ENCODE measurements at places on chromosomes 13 and 19.

DNA sequence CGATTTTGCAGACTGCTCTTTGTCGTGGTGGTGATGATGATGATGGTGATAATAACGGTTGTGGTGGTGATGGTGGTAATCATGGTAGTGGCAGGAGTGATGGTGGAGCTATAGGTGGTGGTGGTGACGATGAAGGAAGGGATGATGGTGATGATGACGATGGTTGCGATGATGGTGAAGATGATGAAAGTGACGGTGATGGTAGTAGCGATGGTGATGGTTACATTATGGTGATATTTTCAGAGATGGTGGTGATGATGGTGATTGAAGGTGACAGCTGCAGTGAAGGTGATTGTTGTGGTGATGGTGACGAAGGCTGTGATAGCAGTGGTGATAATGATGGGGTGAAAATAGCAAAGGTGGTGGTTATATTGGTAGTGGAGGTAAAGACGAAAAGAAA lies 2.1 kb upstream of the ADGRE3 start:
- no peak overlapping the region for H3K4me3 ChIP-seq
- H3K36me3 ChIP-seq = no peaks in the 10 kb centered on the region
- DNase-seq = no peak
- no peaks in the 10 kb centered on the region for H3K4me1 ChIP-seq

GRCh38 chr13:73401769-73402168 lies 343.0 kb downstream of the KLF5 start:
- no peaks in the 10 kb centered on the region for H3K36me3 ChIP-seq
- no peak overlapping the region for H3K27ac ChIP-seq
- H3K4me1 ChIP-seq = peaks cover 4% of the 10 kb centered on the region
- no peak for DNase-seq

DNA sequence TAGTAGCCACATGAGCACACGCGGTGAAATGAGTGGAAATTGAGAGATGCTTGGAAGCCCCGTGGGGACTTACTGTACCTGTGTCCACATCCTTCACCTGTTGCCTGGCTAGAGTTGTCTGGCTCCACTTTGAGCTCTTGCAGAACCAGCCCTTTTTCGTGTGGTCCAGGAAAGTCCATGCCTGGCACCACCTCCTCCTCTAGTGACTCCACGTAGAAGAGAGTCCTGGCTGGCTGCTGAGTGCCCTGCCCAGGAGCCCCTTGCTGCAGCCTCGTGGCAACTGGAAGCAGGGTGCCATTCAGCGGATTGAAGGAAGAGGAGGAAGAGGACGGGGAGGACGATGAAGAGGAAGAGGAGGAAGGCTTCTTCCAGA lies 515 bp upstream of the ATXN8OS start:
- no peaks in the 10 kb centered on the region for H3K36me3 ChIP-seq
- H3K4me3 ChIP-seq = no peak overlapping the region
- H3K4me1 ChIP-seq = no peaks in the 10 kb centered on the region
- H3K27ac ChIP-seq = no peak overlapping the region
- DNase-seq = no peak

DNA sequence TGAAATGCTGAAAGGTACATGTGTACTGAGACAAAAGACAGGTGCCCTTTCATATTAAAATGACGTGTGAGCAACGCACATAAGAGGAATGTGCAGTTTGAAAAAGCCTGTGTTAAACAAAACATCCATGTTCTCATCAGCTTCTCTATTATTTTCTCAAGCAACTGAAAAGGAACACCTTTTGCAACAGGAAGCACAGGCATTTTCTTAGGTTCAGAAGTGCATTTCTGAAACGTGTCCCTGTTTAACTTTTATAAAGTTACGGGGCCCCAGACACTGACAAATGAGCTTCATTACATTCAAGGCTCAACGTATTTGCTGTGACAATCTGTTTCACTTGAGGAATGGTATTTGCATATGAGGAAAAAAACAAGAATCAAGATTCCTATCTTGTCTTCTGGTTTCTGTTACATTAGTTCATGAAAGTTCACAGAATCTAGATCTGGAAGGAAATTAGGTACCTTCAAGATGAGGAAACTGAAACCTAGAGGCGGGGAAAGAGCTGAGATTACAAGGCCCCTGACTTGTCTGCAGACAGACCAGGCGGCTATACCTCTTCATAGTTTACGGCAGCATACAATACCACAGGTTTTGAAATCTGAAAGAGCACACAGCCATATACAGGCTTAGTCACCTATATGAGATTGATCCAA lies 431.7 kb downstream of the KLF12 start:
- H3K4me3 ChIP-seq = no peak overlapping the region
- peaks cover 3% of the 10 kb centered on the region for H3K4me1 ChIP-seq
- no peaks in the 10 kb centered on the region for H3K36me3 ChIP-seq
- DNase-seq = no peak
- no peaks in the 10 kb centered on the region for H3K27me3 ChIP-seq
- H3K27ac ChIP-seq = peak overlapping the region; percentile 3

DNA sequence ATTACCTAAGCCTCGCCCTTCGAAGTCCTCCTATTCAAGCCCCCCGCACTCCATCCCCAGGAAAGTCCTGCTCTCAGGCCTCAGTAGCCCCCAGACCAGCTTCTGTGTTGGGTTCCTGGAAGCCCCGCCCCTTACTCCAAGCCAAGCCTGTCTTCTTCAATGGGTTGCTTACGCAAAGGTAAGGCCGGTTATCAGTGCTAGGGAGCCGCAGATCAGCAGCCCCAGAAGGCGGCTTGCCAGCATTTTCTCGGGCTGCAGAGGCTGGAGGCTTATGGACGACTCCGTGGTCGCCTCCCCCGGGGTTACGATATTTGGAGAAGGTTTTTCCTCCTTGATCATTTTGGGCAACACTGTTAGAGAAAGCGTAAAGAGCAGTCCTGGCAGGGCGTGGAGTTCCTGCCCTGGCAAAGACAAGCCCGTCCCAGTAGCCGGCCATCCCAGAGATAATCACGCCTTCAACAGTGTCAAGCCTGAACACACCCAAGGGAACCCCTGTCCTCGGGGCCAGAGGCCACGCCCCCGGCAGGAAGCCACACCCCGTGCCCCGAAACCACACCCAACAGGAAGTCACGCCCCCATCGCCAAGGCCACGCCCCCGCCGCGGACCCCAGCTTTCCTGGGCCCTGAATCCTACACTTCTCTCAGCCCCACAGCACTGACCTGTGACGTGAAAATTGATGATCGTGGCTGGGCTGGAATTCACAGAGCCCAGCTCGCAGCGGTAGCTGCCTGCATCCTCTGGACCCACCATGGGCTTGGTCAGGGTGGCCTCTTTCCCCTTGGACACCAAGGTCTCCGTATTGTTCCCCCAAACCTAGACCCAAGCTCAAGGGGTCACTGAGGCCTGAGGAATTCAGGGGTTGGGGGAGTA lies 954 bp upstream of the RASIP1 start:
- no peak overlapping the region for H3K27ac ChIP-seq
- no peaks in the 10 kb centered on the region for H3K27me3 ChIP-seq

GRCh38 chr19:38155453-38155852 lies 68.6 kb downstream of the DPF1 start:
- no peak overlapping the region for H3K27ac ChIP-seq
- DNase-seq = peak; percentile 38
- no peaks in the 10 kb centered on the region for H3K36me3 ChIP-seq
- H3K4me3 ChIP-seq = no peak overlapping the region
- H3K27me3 ChIP-seq = no peaks in the 10 kb centered on the region

DNA sequence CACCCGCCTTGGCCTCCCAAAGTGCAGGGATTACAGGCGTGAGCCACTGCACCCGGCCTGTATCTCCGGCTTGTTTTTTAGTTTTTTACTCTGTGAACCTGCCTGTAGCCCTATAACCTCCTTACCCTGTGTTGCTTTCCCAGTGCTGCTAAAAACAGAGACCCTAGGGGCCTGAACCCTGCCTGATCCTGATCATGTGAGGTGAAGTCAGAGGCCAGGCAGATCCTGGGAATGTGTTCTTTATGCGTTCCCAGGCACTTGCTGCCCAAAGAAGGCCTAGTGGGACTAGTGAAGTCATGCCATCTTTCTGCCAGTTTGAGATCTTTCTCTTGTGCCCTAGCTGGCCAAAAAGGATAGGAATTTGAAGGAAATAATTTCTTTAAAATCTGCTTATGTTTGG lies 4.6 kb downstream of the UBA2 start:
- H3K4me1 ChIP-seq = peaks cover 15% of the 10 kb centered on the region
- no peak overlapping the region for H3K27ac ChIP-seq
- no peaks in the 10 kb centered on the region for H3K27me3 ChIP-seq
- no peak overlapping the region for H3K4me3 ChIP-seq

GRCh38 chr19:15449620-15450527 lies at the start of gene WIZ:
Gene WIZ, minus strand, starts transcription at chr19:15449956. Its CDS starts 1,649 bp downstream, at chr19:15448307.
- H3K27ac ChIP-seq = peak within 1 kb of the TSS; percentile 57
- no peaks in the 10 kb centered on the region for H3K27me3 ChIP-seq
- peak; percentile 89 for DNase-seq
- H3K4me3 ChIP-seq = peak within 1 kb of the TSS; percentile 63
- no peaks in the 10 kb centered on the region for H3K36me3 ChIP-seq
- peaks cover 14% of the 10 kb centered on the region for H3K4me1 ChIP-seq

- no peak for DNase-seq
- H3K4me1 ChIP-seq = peaks cover 5% of the 10 kb centered on the region
- H3K27me3 ChIP-seq = no peaks in the 10 kb centered on the region
- H3K27ac ChIP-seq = no peak overlapping the region
- no peak overlapping the region for H3K4me3 ChIP-seq
- no peaks in the 10 kb centered on the region for H3K36me3 ChIP-seq
These were observed 115.9 kb downstream of the DACH1 start for GRCh38 chr13:71751073-71751472.

GRCh38 chr13:31424130-31424729 lies 224.5 kb downstream of the B3GLCT start:
- peak; percentile 84 for DNase-seq
- no peaks in the 10 kb centered on the region for H3K36me3 ChIP-seq
- H3K4me3 ChIP-seq = no peak overlapping the region

DNA sequence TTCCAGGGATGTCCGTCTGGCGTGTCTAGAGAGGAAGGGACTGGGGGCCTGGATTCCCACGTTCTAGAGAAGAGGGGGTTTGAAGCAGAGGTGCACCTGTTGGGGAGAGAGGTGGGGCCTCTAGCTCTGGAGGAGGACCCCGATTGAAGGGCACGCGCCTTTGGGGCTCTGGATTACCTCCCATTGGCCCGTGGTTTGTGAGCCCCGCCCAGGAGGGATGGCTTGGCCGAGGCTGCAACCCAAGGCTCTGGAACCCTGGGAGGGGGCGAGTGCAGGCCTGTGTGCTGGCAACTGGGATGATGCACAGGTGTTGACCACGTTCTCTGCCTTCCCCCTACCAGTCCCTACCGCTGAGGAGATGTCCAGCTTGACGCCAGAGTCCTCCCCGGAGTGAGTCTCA lies 20.2 kb downstream of the TMEM150B start:
- H3K27ac ChIP-seq = no peak overlapping the region
- DNase-seq = no peak
- H3K4me1 ChIP-seq = peaks cover 4% of the 10 kb centered on the region
- H3K27me3 ChIP-seq = no peaks in the 10 kb centered on the region

DNA sequence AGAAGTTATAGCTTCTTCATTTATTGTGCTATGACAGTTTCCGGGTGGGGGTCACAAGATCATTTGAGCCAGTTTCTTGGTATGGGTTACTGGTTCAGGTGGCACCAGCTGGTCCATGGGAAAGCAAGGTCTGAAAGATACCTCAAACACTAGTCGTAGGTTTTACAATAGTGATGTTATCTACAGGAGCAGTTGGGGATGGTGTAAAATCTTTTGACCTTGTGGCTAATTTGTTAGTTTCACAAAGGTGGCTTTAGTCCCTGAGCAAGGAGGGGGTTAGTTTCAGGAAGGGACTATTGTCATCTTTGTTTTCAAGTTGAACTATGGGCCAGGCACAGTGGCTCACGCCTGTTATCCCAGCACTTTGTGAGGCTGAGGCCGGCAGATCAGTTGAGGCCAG lies 24.6 kb downstream of the CHST8 start:
- H3K4me1 ChIP-seq = no peaks in the 10 kb centered on the region
- no peaks in the 10 kb centered on the region for H3K27me3 ChIP-seq
- no peaks in the 10 kb centered on the region for H3K36me3 ChIP-seq
- H3K4me3 ChIP-seq = no peak overlapping the region

GRCh38 chr13:107367258-107367657 lies 799.3 kb upstream of the ARGLU1 start:
- H3K4me3 ChIP-seq = no peak overlapping the region
- DNase-seq = no peak
- no peaks in the 10 kb centered on the region for H3K36me3 ChIP-seq
- no peaks in the 10 kb centered on the region for H3K4me1 ChIP-seq
- H3K27me3 ChIP-seq = no peaks in the 10 kb centered on the region

DNA sequence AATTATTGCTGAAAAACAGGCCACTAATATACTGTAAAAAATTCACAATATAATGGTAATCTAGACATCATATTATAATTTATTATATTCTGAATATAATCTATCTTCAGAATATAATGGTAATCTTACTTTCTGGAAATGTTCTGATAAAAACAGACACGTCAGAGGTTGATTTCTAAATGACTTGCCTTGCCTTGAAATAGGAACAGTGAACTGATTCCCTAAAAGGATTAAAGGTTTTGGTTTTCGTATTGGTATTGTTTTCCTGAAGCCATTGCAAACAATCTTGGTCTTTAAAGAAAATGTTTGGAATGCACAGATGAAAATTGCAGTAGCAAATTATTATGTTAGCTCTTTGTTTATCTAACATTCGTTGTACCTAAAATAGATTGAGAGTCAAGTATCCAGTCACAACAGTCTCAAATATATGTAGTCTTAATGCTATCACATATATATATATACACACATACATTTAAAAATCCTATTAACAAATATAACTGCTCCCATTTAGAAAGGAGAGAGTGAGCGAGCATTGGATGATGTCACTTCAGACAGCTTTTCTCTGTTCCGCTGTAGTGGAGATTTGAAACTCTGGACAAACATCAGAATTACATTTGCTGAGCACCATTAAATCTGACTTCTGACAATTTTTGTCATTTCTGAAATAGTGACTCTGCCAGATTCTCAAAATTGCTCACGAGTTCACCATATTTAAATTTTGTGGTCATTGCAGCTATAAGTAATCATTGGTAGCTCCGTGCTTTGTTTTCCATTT lies 1.7 kb downstream of the ITM2B start:
- H3K4me3 ChIP-seq = peak overlapping the region; percentile 98
- peak overlapping the region; percentile 97 for H3K27ac ChIP-seq
- peak; percentile 33 for DNase-seq
- H3K27me3 ChIP-seq = no peaks in the 10 kb centered on the region
- H3K36me3 ChIP-seq = peaks cover 5% of the 10 kb centered on the region
- H3K4me1 ChIP-seq = peaks cover 31% of the 10 kb centered on the region

- H3K36me3 ChIP-seq = no peaks in the 10 kb centered on the region
- no peak overlapping the region for H3K27ac ChIP-seq
- no peaks in the 10 kb centered on the region for H3K27me3 ChIP-seq
These were observed 484.2 kb upstream of the SLITRK1 start for GRCh38 chr13:84366506-84366905.

GRCh38 chr19:44820648-44821609 lies 12.0 kb downstream of the BCAM start:
- H3K36me3 ChIP-seq = no peaks in the 10 kb centered on the region
- no peak for DNase-seq
- no peaks in the 10 kb centered on the region for H3K27me3 ChIP-seq

DNA sequence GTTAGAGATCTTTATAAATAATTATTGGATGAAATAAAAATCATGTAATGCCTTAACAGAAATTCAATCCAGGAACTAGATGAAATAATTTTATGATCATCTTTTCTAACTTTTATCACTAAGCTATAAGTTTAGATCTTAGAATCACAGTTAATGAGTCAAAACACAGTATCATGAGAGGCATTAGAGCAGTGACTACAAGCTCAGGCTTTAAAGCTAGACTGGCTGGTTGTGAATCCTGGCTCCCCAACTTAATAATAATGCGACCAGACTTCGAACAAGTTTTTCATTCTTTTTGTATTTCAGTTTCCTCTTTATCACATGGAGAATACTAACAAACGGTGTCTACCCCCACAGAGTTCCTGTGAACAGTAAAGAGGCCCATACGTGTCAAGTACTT lies 108.6 kb downstream of the MYCBP2 start:
- no peaks in the 10 kb centered on the region for H3K4me1 ChIP-seq
- H3K27ac ChIP-seq = no peak overlapping the region
- no peak overlapping the region for H3K4me3 ChIP-seq
- no peaks in the 10 kb centered on the region for H3K36me3 ChIP-seq

All from A673 (cell line).